ENCODE measurements at places on chromosomes 2 and 18. TPM values are rescaled to one million over a fixed set of nuclear protein-coding genes. Genes with fewer than 3 reads are reported as not detected.
A peak's percentile ranks its signal among the peaks of the same experiment; 100 is the strongest.

PROKR1 gene
- total RNA-seq, result not detected

CD207 gene
- not detected for total RNA-seq

RNU2-63P gene
- total RNA-seq, result 12.6 TPM

GLI2 gene
- not detected for total RNA-seq

PRKD3 gene
- 13.0 TPM for total RNA-seq

AMER3 gene
- total RNA-seq, result not detected

DNA sequence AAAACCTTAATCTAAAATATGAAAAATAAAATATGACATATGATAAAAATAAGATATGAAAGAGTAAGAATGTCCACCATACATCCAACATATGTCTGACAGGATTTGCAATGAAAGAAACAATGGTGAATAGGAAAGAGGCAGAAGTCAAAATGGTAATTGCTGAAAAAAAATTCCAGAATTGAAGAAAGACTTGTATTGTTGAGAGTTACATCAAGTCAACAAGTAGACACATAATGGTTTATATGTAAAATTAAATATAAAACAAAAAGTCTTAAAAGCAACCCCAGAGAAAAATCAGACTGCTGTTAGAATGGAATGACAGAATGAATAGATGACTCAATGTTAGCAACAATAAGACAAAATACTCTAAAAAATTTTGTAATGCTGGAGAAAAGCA is 255.1 kb downstream of the DOK6 start:
- no peaks in the 10 kb centered on the region for H3K36me3 ChIP-seq
- no peak overlapping the region for H3K27ac ChIP-seq
- peaks cover 3% of the 10 kb centered on the region for H3K27me3 ChIP-seq
- no peaks in the 10 kb centered on the region for H3K4me1 ChIP-seq

DNA sequence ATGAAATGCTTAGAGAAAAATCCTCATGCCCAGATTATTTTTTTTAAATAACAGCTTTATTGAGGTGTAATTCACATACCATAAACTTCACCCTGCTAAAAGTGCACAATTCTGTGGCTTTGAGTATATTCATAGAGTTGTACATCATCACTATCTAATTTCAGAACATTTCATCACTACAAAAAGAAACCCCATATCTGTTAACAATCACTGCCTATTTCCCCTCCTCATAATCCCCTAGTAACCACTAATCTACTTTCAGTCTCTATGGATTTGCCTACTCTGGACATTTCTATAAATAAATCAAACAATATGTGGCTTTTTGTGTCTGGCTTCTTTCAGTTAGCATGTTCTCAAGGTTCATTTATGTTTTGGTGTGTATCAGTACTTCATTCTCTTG is 51.4 kb downstream of the OSBPL1A start:
- no peak overlapping the region for H3K27ac ChIP-seq
- H3K36me3 ChIP-seq, result no peaks in the 10 kb centered on the region
- H3K27me3 ChIP-seq, result no peaks in the 10 kb centered on the region
- no peak overlapping the region for H3K4me3 ChIP-seq

GRCh38 chr18:46759890-46760289 is 3.0 kb upstream of the ST8SIA5 start:
- DNase-seq, result no peak
- no peak overlapping the region for H3K4me3 ChIP-seq
- peaks cover 13% of the 10 kb centered on the region for H3K4me1 ChIP-seq

DNA sequence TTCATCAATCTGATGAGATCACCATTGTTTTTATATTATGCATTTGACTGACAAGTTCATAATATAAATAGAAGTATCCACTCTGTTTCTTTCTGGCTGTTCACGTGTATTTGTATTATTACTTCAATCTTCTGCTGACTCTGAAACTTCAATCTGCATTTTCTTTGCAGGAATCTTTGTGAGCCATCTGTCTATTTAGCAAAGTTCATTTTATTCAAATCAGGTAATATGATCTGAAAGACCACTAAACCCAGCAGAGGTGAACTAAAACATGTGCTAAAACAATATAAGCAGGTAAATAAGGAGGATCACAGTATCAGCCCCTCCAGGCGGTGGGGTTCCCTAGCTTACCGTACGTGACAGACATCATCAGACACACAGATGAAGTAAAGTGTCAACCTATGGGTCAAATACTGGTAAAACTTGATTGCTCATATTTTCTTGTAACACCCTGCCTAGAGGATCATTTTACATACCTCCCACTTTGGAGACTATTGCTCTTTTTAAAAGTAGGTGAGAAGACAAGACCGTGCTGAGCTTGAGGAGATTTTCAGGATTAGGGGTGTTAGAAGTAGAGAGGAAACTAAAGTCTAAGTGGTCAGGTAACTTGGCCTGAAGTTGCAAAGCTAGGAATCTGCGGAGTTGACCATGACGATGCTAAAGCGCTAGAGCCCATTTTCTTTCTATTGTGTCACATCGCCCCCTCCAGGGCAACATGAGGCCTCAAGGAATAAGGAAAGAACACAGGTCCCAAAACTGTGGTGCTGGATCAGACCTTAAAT is 9.0 kb downstream of the DTNB start:
- H3K27ac ChIP-seq, result no peak overlapping the region
- no peaks in the 10 kb centered on the region for H3K27me3 ChIP-seq
- no peaks in the 10 kb centered on the region for H3K36me3 ChIP-seq
- peak; percentile 64 for DNase-seq

GRCh38 chr2:107001062-107001461 is 115.1 kb upstream of the ST6GAL2 start:
- H3K36me3 ChIP-seq, result no peaks in the 10 kb centered on the region
- H3K4me3 ChIP-seq, result no peak overlapping the region
- H3K27ac ChIP-seq, result no peak overlapping the region
- no peaks in the 10 kb centered on the region for H3K27me3 ChIP-seq

DNA sequence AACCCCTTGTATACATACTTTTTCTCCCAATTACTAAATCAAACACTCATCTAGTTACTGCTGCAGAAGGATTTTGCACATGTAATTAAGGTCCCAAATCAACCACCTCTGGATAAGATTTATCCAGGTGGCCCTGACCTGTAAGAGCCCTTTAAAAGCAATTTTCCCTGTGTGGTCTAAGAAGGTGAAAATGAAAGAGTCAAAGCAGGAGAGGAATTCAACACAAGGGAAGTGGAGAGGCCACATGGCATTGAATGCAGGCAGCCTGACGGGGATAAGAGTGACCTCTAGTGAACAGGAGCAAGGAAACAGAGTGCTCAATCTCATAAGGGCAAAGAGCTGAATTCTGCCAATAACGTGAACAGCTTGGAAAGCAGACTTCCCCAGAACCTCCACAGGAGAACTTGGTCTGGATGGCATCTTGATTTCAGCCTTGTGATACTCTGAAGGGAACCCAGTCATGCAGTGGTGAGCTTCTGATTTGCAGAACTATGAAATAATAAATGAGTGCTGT is 27.2 kb downstream of the PPP3R1 start:
- peaks cover 81% of the 10 kb centered on the region for H3K4me1 ChIP-seq
- no peak overlapping the region for H3K4me3 ChIP-seq
- DNase-seq, result peak; percentile 28

- no peak for DNase-seq
- no peaks in the 10 kb centered on the region for H3K27me3 ChIP-seq
- no peak overlapping the region for H3K4me3 ChIP-seq
- no peaks in the 10 kb centered on the region for H3K4me1 ChIP-seq
- H3K27ac ChIP-seq, result no peak overlapping the region
Measured at GRCh38 chr18:14093307-14093915, 38.8 kb downstream of the ZNF519 start.

DNA sequence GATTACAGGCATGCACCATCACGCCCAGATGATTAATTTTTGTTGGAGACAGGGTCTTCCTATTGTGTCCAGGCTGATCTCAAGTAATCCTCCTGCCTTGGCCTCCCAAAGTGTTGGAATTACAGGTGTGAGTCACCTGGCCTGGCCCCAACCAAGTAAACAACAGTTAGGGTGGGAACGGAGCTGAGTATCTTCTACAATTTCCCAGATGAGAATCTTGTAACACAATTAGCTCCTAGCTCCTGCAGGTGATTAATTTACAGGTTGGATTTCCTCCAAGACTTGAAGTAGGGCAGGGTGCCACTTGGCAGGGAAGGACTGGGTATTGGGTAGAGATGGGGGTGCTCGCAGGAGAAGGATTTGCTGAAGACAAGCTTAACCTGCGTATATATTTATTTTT is 17.8 kb downstream of the NLRC4 start:
- H3K4me3 ChIP-seq, result no peak overlapping the region
- H3K27me3 ChIP-seq, result no peaks in the 10 kb centered on the region
- no peak overlapping the region for H3K27ac ChIP-seq

GRCh38 chr2:239669181-239669898 is 268.5 kb upstream of the HDAC4 start:
- no peak for DNase-seq
- H3K27ac ChIP-seq, result no peak overlapping the region
- H3K36me3 ChIP-seq, result no peaks in the 10 kb centered on the region
- no peak overlapping the region for H3K4me3 ChIP-seq
- H3K27me3 ChIP-seq, result no peaks in the 10 kb centered on the region

GRCh38 chr18:78711316-78711715 is 268.3 kb upstream of the SALL3 start:
- no peaks in the 10 kb centered on the region for H3K27me3 ChIP-seq
- H3K4me3 ChIP-seq, result no peak overlapping the region
- DNase-seq, result no peak
- no peaks in the 10 kb centered on the region for H3K4me1 ChIP-seq
- H3K27ac ChIP-seq, result no peak overlapping the region

DNA sequence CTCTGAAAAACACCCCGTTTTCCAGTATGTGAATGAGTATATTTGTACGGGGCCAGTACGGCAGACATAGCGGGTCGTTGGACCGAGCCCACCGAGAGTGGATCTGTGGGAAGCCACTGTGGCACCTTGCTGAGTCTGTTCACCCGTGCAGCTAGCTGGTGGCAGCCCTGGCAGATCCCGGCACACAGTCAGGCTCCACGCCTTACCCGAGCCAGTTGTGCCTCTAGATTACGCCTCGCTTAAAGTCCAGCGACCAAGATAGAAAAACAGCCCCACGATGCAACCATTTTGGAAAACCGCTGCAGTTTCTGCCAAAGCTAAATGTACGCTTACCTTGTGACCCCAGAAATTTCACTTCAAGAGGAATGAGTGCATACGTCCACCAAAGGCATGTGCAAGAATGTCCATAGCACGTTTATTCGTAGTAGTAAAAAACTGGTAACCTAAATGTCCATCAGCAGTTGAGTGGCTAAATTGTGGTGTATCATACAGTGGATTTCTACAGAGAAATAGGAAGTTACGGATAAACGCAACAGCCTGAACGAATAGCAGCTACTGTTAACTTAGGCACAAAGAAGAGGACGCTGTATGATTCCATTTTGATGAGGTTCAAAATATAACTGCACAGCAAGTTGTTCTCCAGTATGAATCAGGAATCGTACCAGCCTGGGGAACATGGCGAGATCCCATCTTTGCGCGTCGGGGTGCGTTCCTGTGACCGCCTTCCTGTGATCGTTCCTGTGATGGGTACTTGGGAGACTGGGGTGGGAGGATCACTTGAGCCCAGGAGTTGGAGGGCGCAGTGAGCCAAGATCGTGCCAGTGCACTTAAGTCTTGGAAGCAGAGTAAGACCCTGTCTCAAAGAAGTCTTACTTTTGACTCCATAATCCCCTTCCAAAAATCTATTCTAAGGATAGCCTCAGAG is 688 bp upstream of the WDR33 start:
- peak overlapping the region; percentile 97 for H3K27ac ChIP-seq
- H3K4me1 ChIP-seq, result peaks cover 34% of the 10 kb centered on the region
- H3K27me3 ChIP-seq, result no peaks in the 10 kb centered on the region
- H3K36me3 ChIP-seq, result peaks cover 13% of the 10 kb centered on the region
- peak overlapping the region; percentile 94 for H3K4me3 ChIP-seq

DNA sequence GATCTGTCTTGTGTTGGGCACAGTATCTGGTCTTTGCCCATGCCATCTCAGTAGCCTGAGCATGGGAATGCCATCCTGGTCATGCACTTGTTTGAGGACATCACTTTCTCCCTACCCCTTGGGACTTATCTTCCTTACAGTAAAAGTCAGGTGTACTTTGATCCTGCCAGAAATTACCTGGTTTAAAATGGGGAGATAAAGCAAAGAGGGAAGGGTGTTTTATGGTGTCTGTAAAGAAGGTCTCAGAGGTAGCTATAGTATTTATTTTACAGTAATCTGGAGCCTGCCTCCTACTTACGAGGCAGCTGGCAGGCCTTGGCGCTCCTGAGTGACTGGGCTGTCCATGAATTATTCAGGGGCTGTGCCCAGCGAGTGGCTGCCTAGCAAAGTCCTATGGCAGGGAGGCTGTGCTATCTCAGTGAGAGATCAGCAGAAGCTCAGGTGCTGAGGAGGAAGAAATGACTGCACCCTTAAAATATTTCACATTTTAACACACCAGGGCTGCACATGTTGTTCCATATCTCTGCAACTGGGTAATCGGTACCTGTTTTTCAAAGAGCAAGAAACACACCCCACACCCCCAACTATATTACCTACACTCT is 93.9 kb downstream of the SPTBN1 start:
- H3K4me3 ChIP-seq, result no peak overlapping the region
- peaks cover 1% of the 10 kb centered on the region for H3K36me3 ChIP-seq
- H3K4me1 ChIP-seq, result peaks cover 15% of the 10 kb centered on the region
- H3K27ac ChIP-seq, result no peak overlapping the region

GRCh38 chr2:23489471-23490322 is 104.7 kb downstream of the KLHL29 start:
- peak; percentile 9 for DNase-seq
- H3K27me3 ChIP-seq, result peaks cover 2% of the 10 kb centered on the region
- no peak overlapping the region for H3K4me3 ChIP-seq
- no peaks in the 10 kb centered on the region for H3K36me3 ChIP-seq
- no peak overlapping the region for H3K27ac ChIP-seq

DNA sequence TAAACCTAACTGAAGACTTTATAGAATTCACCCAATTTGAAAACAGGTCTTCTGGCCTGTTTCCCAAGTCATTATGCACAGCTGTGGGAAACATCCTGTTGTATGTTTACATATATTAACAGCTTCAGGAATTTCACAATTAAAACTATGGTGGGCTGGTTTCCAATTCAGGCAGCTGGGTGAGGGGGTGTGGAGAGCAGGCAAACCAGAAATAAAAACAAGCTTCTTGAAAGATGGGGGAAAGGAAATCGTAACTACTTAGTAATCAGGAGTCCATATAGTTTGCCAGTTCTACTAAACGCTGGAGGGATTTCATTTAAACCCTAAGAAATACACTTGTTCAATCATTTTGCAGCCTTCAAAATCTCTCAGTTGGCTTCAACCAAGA is 22.8 kb downstream of the ATP8B1 start:
- no peak for DNase-seq
- peaks cover 10% of the 10 kb centered on the region for H3K4me1 ChIP-seq
- no peaks in the 10 kb centered on the region for H3K27me3 ChIP-seq
- H3K27ac ChIP-seq, result no peak overlapping the region

DNA sequence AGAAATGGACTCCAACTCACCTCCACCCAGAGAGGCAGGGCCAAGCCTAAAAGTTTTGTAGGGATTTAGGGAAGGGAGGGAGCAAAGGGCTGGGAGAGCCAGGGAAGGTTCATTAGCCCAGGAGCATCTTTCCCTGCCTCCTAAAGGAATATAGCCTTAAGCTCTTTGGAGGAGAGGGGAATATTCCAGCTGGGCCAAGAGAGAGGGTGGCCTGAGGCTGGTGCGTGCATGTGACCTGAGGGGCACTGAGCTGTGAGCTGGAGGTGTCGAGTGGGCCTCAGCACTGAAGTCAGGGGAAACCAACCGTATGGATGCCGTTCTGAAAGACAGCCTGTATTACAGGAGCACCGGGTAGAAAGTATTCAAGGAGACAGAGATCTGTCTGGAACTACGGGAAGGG is 112.6 kb downstream of the KLHL29 start:
- no peak for DNase-seq
- no peaks in the 10 kb centered on the region for H3K27me3 ChIP-seq
- no peak overlapping the region for H3K27ac ChIP-seq
- no peak overlapping the region for H3K4me3 ChIP-seq

GRCh38 chr2:217714287-217714751 is 288.5 kb downstream of the TNS1 start:
- H3K27ac ChIP-seq, result no peak overlapping the region
- H3K36me3 ChIP-seq, result no peaks in the 10 kb centered on the region
- peaks cover 3% of the 10 kb centered on the region for H3K4me1 ChIP-seq
- no peak for DNase-seq
- H3K27me3 ChIP-seq, result no peaks in the 10 kb centered on the region
